ENCODE measurements at places on chromosomes 4 and X. TPM values are rescaled to one million over a fixed set of nuclear protein-coding genes. Genes with fewer than 3 reads are reported as not detected.

DNA sequence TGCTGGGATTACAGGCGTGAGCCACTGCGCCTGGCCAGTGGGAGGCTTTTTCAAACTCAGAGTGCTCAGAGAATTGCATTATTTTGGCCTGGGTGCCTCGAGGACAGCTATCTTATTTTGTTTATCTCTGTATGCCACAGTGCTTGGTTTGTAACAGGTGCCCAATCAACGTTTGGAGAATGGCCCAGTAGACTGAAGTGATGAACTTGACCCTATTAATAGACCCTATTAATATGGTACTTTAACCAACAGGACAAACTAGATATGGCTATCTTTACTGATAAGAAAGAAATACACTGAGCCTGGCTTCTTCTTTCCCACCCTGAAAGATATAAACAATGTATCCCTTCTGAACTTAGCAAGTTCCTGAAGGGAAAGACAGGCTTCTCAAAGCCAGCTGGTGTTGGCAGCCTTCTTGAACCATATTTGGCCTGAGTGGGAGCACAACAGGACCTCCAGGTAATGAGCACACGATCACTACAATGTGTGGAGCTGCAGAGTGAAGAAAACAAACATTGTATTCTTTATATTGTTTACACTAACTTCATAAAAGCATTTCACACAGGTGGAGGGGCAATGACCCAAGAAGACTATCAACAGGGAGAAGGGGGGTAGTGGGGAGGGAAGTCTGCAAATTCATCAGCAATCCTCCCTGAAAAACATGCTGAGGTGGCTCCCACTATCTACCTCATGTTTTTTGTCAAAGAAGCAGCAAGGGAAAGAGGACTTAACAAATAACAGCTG is 41.7 kb downstream of the PRPS1 start:
- no peak overlapping the region for H3K4me3 ChIP-seq
- H3K4me1 ChIP-seq, result no peaks in the 10 kb centered on the region
- H3K27me3 ChIP-seq, result no peaks in the 10 kb centered on the region
- H3K36me3 ChIP-seq, result no peaks in the 10 kb centered on the region
- DNase-seq, result no peak

GRCh38 chr4:185529413-185529812 is 5.9 kb downstream of the PDLIM3 start:
- H3K27me3 ChIP-seq, result peaks cover 4% of the 10 kb centered on the region
- no peaks in the 10 kb centered on the region for H3K4me1 ChIP-seq
- no peaks in the 10 kb centered on the region for H3K36me3 ChIP-seq

- peaks cover 4% of the 10 kb centered on the region for H3K4me1 ChIP-seq
- no peak overlapping the region for H3K4me3 ChIP-seq
- no peaks in the 10 kb centered on the region for H3K27me3 ChIP-seq
Measured at GRCh38 chr4:122728856-122729255, 3.6 kb upstream of the BBS12 start.

The FAM13A gene
- total RNA-seq, result 37.0 TPM

- peaks cover 17% of the 10 kb centered on the region for H3K36me3 ChIP-seq
- H3K27ac ChIP-seq, result no peak overlapping the region
- DNase-seq, result peak; percentile 30
- no peaks in the 10 kb centered on the region for H3K27me3 ChIP-seq
- H3K4me3 ChIP-seq, result no peak overlapping the region
Measured at GRCh38 chr4:40438384-40439026, 103.4 kb downstream of the CHRNA9 start.

GRCh38 chrX:24859211-24859841 is 156.4 kb downstream of the ARX start:
- H3K27me3 ChIP-seq, result no peaks in the 10 kb centered on the region
- H3K4me1 ChIP-seq, result no peaks in the 10 kb centered on the region
- no peak overlapping the region for H3K4me3 ChIP-seq
- H3K27ac ChIP-seq, result no peak overlapping the region
- no peak for DNase-seq

GRCh38 chrX:16914058-16914457 is 32.4 kb upstream of the REPS2 start:
- no peak overlapping the region for H3K27ac ChIP-seq
- H3K4me1 ChIP-seq, result no peaks in the 10 kb centered on the region
- no peaks in the 10 kb centered on the region for H3K27me3 ChIP-seq
- DNase-seq, result no peak

The H2BW2 gene
- not detected for total RNA-seq

DNA sequence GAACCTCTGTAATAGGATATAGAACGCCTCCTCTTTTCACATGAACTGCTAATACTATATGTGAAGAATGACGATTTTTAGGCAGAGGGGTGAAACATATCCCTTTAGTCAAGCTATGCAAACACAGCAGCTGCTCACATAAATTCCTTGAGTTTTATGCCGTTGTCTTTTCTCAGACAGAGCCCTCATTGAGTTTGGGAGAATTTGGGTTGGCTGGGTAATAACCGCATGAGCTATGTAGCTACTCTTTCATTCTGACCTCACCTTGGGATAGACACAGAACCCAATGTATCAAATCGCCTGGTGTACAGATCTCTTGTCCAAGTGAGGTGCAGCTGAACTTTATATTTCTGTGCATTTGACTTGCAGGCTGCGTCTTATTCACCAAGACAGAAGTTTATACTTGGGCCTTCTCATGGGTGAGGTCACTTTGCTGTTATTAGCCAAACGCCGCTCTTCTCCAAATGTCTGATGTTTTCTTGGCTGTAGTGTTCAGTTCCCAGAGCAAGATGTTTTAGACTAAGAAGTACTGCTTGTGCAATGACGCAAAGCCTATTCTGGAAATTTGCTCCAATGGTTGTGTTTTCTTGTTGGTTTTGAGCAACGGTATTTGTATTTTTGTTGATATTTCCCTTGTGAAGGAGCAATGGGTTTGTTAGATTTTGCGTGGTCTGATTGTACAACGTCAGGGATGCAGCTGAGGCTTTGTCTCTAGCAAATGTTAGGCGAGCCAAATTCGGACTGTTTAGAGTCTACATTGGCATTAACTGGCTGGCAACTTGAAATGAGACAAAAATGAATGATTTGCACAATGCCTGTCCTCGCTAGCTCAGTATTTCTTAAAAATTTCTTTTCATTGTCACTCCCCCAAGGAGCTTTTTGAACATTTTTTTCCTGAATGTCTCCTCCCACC is 11.2 kb upstream of the SPARCL1 start:
- DNase-seq, result no peak
- H3K4me3 ChIP-seq, result no peak overlapping the region
- H3K27me3 ChIP-seq, result no peaks in the 10 kb centered on the region
- H3K27ac ChIP-seq, result no peak overlapping the region
- H3K4me1 ChIP-seq, result no peaks in the 10 kb centered on the region

The TMLHE gene
- total RNA-seq, result 7.3 TPM
